Panc1 (cell line): ENCODE measurements at places on chromosomes 7 and 10.

DNA sequence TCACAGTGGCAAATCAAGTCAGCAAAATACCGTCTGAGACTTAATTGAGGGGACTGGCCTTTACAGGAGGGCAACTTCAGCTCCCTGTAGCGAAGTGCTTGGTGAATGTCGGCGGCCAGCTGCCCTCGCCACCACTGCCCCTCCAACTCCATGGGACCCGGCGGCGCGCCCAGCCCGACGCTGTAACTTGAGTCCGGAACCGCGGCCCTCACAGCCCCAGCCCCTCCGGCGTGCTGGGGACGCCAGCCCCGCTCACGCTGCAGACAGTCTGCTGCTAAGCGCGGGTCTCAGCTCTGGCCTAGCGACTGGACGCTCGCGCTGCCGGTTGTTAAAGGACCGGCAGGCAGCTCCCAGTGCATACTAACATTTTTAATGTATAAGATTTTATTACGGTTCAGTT lies 113.4 kb upstream of the NUPR2 start:
- DNase-seq: no peak

- DNase-seq: no peak
Observed at GRCh38 chr10:124283215-124283948, 135.3 kb downstream of the OAT start.

DNA sequence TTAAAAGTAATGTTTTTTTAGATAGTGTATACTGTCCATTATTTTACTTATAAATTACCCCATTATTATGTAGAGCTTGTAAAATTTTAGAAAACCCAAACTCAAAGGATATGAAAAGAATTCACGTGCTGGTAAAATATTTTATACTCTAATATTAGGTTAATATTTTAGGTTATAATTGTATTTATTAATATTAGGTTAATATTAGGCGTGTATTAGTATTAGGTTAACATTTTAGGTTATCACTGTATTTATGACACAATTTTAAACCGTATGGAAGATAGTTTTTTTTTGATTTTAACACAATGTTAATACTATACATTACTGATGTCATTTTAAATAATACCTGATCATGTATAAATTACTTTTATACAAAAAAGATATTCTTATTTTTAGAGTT lies 48.5 kb downstream of the ARL4A start:
- no peak for DNase-seq

GRCh38 chr7:153443032-153443701 lies 609.0 kb upstream of the DPP6 start:
- no peak for DNase-seq

GRCh38 chr7:151232917-151233701 lies 826 bp downstream of the CHPF2 start:
- DNase-seq: no peak

- DNase-seq: no peak
Observed at GRCh38 chr7:140479739-140480084, 407 bp upstream of the MKRN1 start.
